AG04450 (cell line): ENCODE measurements at places on chromosomes 7 and 10.

GRCh38 chr10:91672021-91672608, 39.2 kb upstream of the PPP1R3C start:
- DNase-seq = peak; percentile 37

DNA sequence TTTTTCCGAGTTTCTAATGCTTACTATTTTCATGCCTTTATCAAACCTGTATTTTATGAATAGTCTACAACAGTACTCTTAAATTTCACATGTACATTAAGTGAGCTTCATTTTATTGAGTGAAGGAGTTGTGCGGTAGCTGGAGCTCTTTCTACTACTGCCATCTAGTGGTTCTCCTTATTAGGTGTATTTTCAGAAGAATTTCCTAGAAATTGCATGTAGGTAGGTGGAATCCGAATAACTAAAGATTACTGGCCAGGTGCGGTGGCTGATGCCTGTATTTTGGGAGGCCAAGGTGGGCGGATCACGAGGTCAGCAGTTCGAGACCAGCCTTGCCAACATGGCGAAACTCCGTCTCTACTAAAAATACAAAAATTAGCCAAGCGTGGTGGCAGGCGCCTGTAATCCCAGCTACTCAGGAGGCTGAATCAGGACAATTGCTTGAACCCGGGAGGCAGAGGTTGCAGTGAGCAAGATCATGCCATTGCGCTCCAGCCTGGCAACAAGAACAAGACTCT, 38.3 kb downstream of the LRRC72 start:
- peak; percentile 15 for DNase-seq

DNA sequence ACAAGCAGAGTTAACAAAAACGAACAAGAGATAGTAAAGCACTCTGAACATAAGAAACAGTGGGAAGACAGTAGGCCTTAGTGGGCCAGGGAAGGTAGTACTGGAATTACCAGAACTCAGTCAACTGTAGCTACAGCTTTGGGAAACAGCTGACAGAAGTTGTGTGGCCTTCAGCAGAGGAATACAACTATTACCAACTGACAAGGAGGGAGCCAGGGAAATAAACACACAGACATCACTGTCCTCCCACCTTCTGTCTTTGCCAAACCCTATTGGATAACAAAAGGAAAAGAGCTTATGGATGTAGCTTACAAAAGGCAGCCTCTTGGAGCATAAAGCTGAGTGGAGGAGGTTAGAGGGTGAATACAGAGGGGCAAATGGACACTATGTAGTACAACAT, 15.4 kb downstream of the MICU1 start:
- no peak for DNase-seq

GRCh38 chr10:11159543-11160215, 142.0 kb downstream of the CELF2 start:
- no peak for DNase-seq

DNA sequence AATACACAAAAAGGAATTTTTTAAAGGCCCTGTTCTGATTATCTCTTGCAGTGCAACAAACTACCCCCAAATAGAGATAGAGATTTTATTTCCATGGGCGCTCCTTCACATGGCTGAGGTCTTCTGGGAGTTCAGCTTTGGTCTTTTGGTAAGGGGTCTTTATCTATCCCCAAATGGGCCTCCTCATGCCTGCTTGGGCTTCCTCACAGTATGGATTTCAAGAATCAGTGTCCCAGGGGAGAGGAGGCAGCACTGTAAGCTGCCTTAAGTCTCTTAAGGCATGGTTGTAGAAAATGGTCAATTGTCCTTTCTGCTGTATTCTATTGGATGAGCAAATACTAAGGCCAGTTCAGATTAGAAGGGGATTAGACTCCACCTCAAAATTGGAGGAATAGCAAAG, 966.2 kb downstream of the TYW1 start:
- no peak for DNase-seq

- no peak for DNase-seq
These were observed 554 bp downstream of the CSGALNACT2 start for GRCh38 chr10:43138757-43139241.

- DNase-seq = no peak
These were observed 33.2 kb downstream of the SPAM1 start for GRCh38 chr7:123958186-123958703.

GRCh38 chr10:114057855-114058254, 14.2 kb downstream of the ADRB1 start:
- DNase-seq = no peak

DNA sequence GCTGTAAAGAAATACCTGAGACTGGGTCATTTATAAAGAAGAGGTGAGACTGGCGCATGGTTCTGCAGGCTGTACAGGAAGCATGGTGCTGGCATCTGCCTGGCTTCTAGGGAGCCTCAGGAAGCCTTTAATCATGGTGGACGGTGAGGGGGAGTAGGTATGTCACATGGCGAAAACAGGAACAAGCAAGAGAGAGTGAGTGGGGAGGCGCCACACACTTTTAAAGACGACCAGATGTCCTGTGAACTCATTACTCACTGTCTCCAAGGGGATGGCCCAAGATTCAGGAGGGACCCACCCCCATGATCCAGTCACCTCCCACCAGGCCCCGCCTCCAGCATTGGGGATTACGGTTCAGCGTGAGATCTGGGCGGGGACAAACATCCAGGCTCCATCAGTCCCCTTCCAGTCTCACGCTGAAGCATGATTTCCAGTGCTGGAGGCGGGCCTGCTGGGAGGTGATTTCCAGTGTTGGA, 3.2 kb downstream of the ZNF316 start:
- DNase-seq = no peak

DNA sequence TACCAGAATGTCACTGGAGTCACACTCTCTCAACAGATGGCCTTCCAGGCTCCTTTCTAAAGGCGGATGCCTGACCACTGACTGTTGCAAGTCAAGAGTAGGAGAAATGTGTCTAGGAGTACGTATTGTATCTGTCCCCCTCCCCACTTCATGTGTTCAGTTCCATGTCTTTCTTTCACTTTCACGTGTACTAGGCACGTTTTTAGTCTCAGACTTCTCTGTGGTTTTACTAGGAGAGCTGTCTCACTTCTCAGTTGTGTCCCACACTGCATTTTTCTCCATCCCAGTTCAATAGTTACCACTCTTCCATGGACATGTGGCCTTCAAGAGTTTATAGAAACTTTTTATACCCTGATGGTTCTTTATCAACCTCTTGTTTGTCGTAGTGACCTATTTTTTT, 893.0 kb downstream of the NRG3 start:
- DNase-seq = no peak

- peak; percentile 55 for DNase-seq
These were observed 69.4 kb upstream of the HECTD2 start for GRCh38 chr10:91340613-91341362.

DNA sequence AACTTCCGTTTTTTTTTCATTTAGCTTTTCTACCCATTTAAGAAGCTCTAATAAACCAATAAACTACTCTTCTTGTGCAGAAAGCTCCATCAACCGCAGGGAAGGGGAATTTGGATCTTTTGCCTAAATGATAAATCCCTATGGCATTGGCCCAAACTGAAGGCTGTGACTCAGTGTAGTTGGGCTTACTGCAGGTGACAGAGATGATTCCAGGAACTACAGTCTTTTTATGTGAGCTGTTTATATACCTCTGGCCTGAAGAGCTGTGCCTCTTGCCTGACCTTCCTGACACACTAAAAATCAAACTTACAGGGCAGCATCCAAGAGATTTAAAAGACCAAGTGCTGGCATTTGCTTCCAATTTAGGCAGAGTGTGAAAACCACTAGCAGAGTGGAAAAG, 25.2 kb downstream of the ABCB1 start:
- no peak for DNase-seq

GRCh38 chr10:97475936-97476594, 22.2 kb downstream of the MMS19 start:
- DNase-seq = no peak

DNA sequence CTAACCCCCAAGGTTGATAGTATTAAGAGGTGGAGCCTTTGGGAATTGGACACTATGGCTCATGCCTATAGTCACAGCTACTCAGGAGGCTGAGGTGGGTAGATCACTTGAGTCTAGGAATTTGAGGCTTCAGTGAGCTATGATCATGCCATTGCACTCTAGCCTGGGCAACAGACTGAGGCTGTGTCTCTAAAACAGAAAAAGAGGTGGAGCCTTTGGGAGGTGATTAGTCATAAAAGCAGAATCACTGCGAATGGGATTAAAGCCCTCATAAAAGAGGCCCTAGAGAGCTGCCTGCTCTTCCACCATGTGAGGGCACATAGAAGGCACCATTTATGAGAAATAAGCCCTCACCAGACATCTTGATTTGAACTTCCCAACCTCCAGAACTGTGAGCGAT, 81.9 kb downstream of the SKAP2 start:
- DNase-seq = no peak

DNA sequence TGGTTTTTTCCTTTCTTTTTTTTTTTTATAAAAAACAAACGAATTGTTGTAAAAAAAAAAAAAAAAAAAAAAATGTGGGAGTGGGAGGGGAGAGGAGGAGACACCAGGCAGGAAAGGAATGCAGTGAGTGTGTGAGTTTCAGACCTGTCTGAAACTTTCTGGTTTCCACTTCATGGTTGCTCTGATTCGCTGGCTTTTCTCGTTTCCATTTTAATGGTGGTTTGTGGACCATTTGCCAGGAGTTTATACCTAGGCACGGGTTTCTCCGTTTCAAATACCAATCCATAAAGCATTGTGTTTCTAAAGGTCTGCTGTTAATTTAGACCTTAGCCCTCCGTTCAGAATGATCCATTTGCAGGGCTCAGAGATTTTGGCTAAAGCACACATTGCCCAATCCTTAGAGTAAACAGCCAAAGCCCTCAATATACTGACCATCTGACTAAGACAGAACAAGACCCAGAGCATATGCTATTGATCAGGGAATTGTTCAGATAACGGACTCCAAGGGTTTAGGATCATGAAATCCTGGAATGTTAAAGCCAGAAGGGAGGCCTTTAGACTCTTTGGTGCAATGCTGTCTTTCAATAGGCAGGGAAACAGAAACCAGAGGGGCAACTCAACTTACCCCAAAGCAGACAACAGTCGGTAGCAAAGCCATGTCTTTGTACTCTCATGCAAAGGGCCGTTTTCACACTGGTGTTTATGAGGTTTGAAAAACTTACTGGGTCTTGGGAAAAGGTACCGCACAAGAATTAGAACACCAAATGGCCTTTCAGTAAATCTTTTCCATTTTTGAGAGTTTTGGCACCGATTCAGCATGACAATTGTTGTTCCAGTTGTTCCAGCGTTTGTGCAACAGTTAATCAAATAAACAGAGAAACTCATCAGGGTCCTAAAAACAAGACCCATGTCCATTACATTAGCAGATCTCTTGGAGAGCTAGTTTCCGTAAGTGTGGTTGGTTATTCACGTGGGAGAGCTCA, 94.3 kb upstream of the AGBL3 start:
- peak; percentile 48 for DNase-seq

DNA sequence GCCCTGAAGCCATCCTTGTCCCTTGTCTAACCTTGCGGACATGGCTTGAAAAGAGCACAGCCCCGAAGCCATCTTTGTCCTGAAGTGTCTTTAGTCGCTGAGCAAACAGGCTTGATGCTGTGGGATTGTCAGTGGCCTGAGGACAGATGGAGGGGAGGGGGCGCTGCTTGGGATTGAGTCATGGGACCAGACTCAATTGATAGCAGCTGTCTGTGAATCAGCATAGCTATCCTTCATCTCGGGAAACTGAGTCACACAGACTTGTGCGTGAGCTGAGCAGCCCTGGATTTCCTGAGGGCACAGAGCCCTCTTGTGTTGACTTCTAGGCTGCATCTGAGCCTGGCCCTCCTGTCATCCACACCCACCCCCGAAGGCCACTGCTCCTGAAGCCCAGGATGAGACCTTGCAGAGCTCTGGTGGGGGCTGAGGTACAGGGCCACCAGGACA, 14.4 kb downstream of the MYO1G start:
- no peak for DNase-seq

DNA sequence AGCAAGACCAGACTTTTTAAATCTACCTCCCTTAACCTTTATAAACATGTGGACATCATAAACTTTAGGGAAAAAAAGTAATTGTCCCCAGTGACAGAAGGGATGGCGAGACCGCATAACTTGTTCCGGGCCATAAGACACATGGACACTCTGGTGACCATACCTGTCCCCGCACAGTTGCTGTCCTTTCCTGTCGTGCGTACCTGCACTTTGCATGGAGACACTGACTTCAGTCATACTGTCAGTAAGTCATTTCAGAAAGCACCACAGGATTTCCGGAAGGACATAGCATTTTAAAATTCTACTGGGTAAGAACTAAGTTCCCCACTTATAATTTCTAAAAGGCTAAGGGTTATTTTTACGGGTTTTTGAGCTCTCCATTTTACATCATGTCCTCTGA, 120.9 kb downstream of the CREB5 start:
- no peak for DNase-seq

DNA sequence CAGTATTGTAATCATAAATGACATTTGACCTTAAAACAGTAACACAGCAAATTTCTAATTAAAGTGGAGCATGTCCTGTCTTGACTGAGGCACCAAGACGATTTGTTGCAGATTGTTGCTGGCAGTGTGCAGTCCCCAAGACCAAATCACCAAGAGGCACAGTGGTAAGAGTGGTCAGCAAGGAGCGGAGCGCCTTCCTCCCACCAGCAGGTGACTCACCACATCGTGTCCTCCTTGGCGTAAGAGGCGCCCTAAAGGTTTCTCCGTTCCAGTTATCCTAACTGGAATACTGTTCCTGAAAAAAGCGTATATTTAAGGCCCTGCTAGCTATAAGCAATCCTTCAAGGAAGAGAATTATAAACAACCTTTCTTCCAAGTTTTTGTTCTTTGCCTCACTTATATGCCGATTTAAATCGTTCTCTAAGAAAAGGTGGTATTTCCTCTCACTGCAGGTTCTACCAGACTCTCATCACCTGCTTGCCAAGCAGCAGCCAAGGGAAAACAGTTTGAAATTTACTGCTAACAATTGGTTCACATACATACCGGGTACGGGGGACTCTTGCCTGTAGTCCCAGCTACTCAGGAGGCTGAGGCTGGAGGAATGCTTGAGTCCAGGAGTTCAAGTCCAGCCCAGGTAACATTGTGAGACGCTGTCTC, 10.7 kb upstream of the REPIN1 start:
- no peak for DNase-seq

DNA sequence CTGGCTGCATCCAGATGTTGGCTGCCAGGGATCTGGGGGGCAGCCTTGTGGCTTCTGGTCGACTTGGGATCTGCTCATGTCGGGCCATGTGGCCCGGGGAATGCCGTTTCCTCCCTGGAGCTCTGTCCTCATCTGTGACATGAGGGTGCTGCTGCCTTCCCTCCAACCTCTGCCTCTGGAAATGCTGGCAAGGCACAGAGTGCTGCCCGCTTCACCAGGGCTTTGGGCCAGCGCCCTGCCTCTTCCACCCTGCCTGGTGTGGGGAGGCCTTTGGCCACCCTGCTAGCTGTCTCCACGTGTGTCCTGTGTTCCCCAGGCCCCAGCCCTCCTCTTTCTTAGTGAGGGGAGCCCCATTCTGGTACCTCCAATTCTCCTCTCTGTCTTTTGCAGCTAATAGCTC, 5.8 kb upstream of the SMARCD3 start:
- DNase-seq = no peak

- DNase-seq = no peak
These were observed 156.2 kb upstream of the PTER start for GRCh38 chr10:16280595-16280994.
